Hematopoietic multipotent progenitor cell treated with erythropoietin and hydrocortisone succinate and interleukin-3 and kit ligand, for 17 days (in vitro differentiated cells): ENCODE measurements at places on chromosomes 1 and 21.

DNA sequence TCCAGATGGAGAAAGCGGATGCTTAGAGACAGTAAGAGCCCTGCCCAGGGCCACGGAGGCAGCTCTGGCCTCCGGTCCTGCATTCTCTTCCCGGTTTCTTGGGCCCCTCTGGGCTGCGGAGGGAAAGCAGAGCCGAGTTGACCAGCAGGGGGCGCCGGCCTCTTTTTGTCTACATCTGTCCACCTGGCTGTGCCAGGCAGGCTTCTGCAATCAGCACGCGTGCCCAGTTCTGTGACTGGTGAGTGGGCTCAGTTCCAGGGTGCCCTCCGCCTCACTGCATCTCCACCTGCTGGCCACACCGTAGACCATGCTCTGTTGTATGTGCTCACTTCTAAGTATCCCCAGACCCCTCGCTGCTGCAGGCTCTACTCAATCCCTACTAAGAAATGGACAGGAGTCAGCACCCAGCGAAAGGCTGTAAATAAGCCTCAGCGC is 6.7 kb upstream of the HUNK start:
- DNase-seq, result peak; percentile 58

DNA sequence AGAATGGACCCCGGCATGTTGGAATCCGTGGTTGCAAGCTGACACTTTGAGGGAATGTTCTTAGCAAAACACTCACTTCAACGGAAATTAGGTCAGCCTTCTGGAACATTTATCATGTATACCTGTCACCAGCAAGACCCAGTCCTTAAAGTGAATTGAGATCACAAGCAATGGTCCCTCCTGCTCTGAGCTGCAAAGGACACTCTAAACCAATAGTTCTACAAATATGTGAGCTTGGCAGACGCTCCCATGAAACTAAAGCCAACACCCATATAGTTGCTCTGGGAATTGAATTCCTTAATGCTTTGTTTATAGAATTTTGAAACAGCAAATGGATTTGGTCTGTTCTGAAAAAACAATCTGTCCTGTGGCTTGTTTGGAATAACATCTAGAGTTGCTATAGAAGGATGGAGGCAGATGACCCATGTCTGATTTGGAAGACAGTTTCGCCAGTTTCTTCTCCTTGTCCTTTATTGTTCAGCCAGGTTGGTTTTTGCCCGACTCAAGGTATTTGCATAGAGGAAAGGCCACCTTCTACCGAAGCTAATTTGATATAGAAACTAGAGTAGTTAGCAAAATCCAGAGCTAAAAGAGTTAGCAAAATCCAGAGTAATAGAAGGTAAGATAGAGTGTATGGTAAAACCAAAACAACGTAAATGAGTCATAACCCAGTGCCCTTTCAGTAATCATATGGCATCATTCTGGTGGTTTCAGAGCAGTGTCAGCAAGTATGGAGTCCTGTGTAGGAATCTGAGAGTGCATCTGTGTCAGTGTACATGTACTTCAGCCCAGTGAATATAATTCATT is 236.2 kb downstream of the NFIA start:
- DNase-seq, result peak; percentile 15

DNA sequence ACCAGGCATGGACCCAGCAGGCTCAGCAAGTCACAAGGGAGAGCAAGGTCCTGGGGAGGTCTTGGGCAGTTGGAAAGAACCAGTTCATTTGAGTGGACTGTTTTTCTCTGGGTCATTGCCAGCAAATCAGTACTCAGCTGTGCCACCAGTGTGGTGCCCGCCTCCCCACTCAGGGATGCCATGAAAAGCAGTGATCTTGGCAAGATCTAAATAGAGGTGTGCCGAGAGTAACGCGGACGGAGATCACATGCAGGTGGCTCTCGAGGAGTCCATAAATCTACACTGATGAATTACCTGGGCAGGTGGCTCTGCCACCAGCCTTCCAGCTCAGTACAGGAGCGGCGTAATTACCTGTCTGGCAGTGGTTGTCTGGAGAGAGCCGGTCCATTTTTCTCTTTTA is 642.2 kb downstream of the PTPRU start:
- DNase-seq, result no peak

DNA sequence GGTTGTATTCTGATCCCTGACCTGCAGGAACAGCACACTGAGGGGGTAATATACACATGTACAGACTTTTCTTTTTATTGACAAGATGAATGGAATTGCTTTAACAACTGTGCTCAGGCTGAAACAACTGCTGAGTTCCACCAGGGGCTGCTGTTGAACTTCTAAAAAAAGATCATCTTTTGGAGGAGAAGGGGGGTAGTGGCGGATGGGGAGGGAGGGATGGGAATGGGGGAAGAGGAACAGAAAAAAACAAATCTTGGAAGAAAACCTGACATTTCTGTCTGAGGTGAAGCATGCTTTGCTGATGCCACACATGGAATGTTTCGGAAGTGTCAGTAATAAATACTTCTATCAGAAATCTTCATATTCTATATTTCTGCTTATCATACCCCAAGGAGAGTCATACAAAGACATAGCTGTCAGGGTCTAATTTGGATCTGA is 75.0 kb downstream of the RWDD3 start:
- DNase-seq, result no peak

DNA sequence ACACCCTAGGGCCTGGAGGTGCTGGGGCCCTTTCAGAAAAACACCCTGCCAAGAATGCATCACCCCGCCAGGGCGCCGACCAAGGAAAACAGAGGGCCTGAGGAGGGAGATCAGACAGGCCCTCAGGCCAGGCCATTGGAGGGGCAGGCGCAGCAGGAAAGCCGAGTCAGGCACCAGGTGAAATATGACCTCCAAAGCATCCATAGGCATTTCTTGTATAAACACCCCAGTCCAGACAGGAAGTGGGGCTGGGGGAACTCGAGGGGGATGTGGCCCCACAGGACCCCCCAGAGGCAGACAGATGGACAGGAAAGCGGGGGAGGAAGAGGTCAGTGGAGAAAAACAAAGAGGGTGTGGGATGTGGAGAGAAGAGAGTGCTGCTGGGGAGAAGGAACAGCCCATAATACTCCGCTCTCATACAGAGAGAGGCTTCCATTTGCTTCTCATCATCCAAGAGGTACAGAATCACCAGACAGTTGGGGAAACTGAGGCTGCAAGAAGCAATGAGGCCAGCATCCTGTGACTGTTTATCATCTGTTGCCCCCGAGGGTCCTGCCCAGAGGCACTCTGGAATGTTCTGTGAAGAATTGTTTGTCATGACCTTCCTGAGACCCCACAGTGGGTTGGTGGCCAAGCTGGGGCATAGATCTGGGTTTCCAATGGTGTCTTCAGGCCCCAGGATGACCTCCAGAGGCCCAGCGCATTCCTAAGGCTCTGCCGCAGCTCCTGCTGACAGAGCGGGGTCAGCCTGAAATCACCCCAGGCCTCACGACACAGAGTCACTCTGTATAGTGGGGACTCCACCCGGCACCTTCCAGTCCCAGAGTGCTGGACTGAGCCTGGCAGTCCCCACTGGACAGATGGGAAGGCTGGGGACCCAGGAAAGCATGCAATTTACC is 18.0 kb downstream of the TRIM62 start:
- DNase-seq, result no peak

DNA sequence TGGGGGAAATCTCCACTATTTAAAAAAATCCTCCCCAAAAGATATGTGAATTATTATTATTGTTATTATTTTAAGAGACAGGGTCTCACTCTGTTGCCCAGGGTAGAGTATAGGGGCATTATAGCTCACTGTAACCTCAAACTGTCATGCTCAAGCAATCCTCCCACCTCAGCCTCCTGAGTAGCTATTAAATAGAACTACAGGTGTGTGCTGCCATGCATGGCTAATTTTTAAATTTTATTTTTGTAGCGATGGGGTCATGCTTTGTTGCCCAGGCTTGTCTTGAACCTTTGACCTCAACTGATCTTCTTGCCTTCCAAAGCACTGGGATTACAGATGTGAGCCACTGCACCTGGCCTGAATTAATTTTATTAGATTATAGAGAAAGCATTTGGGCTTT is 116.8 kb downstream of the RABGAP1L start:
- DNase-seq, result no peak

DNA sequence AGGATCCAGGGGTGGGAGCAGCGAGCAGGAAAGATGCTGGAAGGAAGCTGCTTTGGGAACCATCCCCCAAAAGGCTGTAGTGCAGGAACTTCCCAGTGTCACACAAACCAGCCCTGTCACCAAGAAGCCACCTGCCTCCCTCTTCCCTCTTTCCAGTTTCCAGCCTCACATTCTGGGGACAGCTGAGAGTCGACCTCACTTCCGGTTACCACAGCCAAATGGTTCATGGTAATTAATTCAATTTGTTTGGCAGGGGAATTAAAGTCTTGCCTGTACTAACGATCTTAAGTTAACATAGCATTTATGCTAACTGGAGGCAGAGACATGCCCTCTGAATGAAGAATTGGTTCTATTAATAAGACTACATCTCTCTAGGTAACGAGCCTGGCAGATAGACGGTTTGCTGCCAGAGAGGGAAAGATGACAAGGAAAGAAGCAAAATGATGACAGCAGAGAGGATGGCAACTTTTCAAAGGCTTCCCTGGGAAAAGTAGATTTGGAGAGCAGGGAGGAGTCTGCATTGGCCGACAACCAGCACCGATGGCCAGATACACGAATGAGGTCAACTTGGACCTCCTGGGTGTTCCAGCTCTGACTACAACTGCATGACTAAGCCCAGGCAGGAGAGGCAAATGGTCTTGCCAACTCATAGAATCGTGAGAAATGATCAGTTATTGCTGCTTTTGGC is 64.1 kb downstream of the TMCO4 start:
- DNase-seq, result no peak

DNA sequence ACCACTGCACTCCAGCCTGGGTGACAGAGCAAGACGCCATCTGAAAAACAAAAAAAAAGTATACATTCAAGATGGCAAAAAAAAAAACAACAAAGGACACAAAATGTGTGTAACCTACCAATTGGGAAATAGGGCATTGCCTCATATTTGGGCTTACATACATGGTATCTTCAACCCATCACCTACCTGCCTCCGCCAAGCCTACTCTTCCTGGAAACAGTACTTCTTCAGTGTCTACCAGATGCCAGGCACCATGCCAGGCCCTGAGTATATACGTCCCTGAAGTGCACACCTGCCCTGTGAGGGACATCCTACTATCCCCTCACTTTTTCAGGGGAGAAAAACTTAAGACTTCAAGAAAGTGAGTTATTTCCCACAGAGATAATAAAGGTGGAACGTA is 160.2 kb downstream of the TOMM20 start:
- no peak for DNase-seq

GRCh38 chr1:108897865-108898720 is 21.3 kb downstream of the GPSM2 start:
- DNase-seq, result peak; percentile 70

- DNase-seq, result no peak
Measured at GRCh38 chr1:198174297-198174696, 17.5 kb downstream of the NEK7 start.

- DNase-seq, result no peak
Measured at GRCh38 chr1:242245255-242245654, 246.4 kb upstream of the MAP1LC3C start.

DNA sequence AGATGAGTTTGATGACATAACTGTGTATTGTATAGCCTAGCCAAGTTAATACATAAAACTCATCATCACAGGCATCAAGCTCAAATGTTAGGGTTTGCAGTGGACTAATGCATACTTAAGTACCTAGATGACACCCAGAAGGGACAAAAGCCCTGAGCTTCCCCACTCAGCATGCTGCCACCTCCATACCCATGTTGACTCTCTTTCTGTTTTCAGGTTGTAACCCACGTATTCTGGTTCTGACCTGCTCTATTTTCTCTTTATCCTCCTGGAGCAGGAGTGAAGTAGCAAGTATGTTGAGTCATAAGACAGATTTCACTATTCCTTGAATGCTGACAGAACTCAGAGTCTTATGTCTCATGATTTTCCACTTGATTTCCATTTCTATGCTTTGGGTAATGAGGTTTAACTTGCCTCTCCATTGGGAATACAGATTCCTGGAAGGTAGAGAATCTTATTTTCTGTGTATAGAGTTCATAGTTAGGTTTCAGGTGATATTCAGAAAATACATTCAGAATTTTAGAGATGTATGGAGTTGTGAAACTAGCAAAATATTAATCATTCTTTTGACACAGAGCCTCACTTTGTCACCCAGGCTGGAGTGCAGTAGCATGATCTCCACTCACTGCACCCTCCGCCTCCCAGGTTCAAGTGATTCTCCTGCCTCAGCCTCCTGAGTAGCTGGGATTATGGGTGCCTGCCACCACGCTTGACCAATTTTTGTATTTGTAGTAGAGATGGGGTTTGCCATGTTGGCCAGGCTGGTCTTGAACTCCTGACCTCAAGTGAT is 122.5 kb upstream of the KCNJ15 start:
- no peak for DNase-seq

DNA sequence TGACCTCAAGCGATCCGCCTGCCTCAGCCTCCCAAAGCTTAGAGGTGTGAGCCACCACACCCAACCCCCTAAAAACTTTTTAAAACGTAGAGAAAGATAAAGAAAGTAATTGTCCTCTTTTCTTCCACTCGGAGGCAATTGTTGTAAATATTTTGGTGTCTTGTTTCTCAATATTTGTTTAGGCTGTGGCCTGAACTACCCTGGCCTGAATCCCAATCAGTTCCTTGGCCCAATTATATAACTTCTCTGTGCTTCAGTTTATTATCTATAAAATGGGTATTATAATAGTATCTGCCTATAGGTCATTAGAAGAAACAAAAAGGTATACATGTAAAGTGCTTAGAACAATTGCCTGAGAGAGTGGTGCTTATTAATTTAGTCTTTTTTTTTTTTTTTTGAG is 1.8 kb upstream of the ATP5PO start:
- DNase-seq, result no peak

DNA sequence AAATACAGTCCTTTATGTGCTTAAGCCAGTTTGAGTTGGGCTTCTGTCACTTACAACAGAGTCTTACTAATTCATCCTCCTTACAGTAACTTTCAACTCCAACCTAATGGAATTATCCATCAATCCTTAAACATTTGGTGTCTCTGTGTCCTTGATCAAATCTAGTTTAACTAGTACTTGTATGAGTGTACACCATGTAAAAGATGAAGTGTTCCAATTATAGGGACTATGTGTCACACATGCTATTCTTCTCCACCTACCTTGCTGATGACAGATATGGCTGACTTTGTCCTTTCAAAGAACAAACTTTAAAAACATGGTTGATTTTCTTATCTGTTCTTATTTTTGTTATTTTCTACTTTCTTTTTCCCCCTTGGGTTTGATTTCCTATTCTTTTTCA is 60.4 kb upstream of the NBPF3 start:
- no peak for DNase-seq

GRCh38 chr21:41927727-41928409 is 25.9 kb downstream of the C2CD2 start:
- peak; percentile 20 for DNase-seq

DNA sequence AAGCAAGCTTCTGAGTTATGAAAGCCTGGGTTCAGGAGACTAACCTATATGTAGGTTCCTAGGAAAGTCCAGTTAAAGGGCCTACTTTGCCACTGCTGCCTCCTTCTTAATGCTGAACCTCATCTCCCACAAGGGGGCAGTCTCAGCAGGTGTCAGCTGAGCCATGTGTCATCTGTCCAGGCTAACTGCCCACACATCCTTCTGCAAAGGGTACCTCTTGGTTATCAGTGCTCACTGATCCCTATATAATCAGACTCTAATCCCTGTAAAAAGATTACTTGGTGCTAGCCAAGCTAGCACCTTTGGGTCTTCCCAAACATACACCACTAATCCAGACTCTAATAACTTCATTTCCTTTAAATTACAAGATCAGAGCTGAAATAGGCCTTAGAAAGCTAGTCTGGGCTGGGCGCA is 9.0 kb downstream of the PRDX1 start:
- peak; percentile 87 for DNase-seq
